ENCODE measurements at places on chromosomes 3 and 15. TPM values are rescaled to one million over a fixed set of nuclear protein-coding genes. Genes with fewer than 3 reads are reported as not detected.

The CCDC14 gene
- 12.5 TPM for polyA plus RNA-seq

The DAZL gene
- polyA plus RNA-seq = not detected

The LHFPL4 gene
- polyA plus RNA-seq = 0.01 TPM

The CKMT1B gene
- 4.2 TPM for polyA plus RNA-seq

The AQP9 gene
- polyA plus RNA-seq = 6.1 TPM

The ACKR2 gene
- polyA plus RNA-seq = 1.5 TPM

The HRG gene
- not detected for polyA plus RNA-seq

The EBLN2 gene
- polyA plus RNA-seq = 0.61 TPM

The PCOLCE2 gene
- polyA plus RNA-seq = 15.5 TPM

GRCh38 chr3:126540342-126540849 lies 16.4 kb downstream of the CHST13 start:
- no peaks in the 10 kb centered on the region for H3K4me1 ChIP-seq
- H3K27ac ChIP-seq = no peak overlapping the region
- no peaks in the 10 kb centered on the region for H3K36me3 ChIP-seq
- DNase-seq = peak; percentile 10
- peaks cover 7% of the 10 kb centered on the region for H3K27me3 ChIP-seq

- H3K27me3 ChIP-seq = peaks cover 62% of the 10 kb centered on the region
- no peak overlapping the region for H3K27ac ChIP-seq
- DNase-seq = no peak
- H3K4me1 ChIP-seq = no peaks in the 10 kb centered on the region
- H3K4me3 ChIP-seq = no peak overlapping the region
- H3K36me3 ChIP-seq = no peaks in the 10 kb centered on the region
Observed at GRCh38 chr3:81375921-81376320, 385.5 kb downstream of the GBE1 start.

DNA sequence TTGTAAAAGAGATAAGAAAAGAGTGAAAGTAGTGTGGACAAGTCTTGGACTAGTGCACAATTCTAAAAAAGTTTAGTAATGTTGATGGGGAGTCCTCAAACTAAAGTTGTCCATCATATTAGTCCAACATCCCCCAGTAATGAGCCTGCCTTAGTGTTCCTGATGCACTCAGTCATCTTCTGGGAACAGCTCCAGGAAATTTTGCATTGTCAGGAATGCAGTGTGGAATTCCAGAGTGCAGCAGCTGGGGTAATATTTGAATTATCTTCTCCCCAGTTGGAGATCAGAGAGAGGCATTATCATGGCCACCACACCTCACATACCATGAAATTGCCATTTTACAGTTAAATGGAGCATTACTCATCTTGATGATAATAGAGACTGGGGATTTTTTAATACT lies 528.8 kb upstream of the NAALADL2 start:
- no peaks in the 10 kb centered on the region for H3K27me3 ChIP-seq
- DNase-seq = peak; percentile 58
- no peak overlapping the region for H3K4me3 ChIP-seq
- no peaks in the 10 kb centered on the region for H3K36me3 ChIP-seq

- DNase-seq = no peak
- H3K27me3 ChIP-seq = no peaks in the 10 kb centered on the region
- H3K4me3 ChIP-seq = no peak overlapping the region
- H3K36me3 ChIP-seq = no peaks in the 10 kb centered on the region
- H3K27ac ChIP-seq = no peak overlapping the region
Observed at GRCh38 chr15:100101426-100102089, 240.2 kb downstream of the ADAMTS17 start.

GRCh38 chr3:110413266-110413665 lies 658.4 kb upstream of the NECTIN3 start:
- H3K27ac ChIP-seq = no peak overlapping the region
- no peaks in the 10 kb centered on the region for H3K4me1 ChIP-seq
- no peaks in the 10 kb centered on the region for H3K36me3 ChIP-seq
- no peak for DNase-seq

DNA sequence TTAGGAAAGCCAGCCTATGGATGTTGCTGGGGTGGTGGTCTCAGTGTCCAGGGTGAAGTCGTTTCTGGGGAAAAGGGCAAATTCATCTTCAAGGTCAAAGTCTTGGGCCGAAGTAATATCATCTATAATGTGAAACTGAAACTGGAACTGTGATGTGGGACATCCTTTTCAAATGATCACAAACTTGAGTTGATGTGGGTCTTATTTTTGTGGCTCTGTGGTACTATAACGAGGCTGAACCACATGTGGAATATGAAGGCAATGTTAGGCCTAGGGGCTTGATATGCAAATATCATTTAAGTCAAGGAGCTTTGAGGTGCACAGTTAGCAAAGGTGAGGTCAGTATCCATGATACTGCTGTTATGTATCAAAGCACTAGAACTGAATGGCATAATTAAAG lies 1.5 kb upstream of the CD200R1L start:
- H3K4me1 ChIP-seq = no peaks in the 10 kb centered on the region
- no peaks in the 10 kb centered on the region for H3K36me3 ChIP-seq
- H3K4me3 ChIP-seq = no peak overlapping the region
- no peak overlapping the region for H3K27ac ChIP-seq

- peak overlapping the region; percentile 88 for H3K4me3 ChIP-seq
- H3K27ac ChIP-seq = no peak overlapping the region
Observed at GRCh38 chr3:51670053-51670822, 814 bp upstream of the TEX264 start.

DNA sequence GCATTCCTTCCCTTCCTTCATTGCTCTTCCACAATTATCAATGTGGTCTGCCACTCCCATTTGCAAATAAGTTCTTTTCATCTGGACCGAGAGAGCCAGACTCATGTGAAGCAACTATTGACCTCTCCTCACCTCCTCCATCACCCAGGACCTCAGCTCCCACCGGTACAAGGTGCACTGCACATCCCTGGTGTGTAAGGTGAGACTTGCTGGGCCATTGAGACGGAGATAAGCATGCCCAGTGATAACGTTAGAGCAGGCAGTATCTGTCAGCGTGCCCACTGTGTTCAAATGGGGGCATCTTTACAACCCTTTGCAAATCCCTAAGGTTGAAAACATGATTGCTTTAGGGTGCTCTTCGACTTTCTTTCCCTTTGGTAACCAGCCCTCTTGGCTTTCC lies 154.8 kb downstream of the ADAMTS17 start:
- no peak overlapping the region for H3K27ac ChIP-seq
- no peaks in the 10 kb centered on the region for H3K36me3 ChIP-seq
- DNase-seq = no peak
- H3K4me3 ChIP-seq = no peak overlapping the region

DNA sequence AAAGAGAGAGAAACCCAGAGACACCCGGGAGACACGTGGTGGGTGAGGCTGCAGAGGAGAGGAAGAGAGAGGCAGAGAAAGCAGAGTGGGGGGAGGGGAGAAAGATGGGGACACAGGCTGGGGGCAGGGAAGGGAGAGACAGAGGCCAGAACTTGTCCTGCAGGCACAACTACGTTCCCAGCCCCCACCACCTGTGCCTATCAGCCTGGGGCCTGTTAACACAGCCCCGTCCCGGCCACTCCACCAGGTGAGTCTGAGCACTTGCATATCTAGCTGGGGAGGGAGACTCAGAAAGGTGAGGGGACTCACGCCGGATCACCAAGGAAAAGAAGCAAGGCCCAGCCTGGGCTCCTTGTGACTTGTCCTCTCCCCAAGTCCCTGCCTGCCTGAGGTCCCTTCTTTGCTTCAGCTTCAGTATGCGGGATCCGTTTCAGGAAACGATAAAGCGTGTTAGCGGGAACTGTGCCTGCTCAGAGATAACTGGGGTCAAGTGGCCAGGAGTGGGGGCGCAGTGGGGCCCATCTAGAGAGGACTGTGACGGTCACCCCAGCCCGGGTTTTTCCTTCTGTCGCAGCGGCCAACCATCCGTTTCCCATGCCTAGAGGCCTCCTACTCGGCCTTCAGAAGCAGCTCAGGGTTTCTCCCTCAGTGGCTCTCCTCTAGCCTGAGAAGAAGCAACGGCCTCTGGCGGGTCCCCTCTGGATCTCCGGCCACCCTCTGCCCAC lies 10.3 kb downstream of the LINGO1 start:
- no peaks in the 10 kb centered on the region for H3K27me3 ChIP-seq
- H3K4me1 ChIP-seq = peaks cover 40% of the 10 kb centered on the region
- H3K27ac ChIP-seq = no peak overlapping the region
- DNase-seq = peak; percentile 65
- H3K4me3 ChIP-seq = no peak overlapping the region

- no peaks in the 10 kb centered on the region for H3K36me3 ChIP-seq
- H3K4me3 ChIP-seq = no peak overlapping the region
- no peak for DNase-seq
- H3K27me3 ChIP-seq = no peaks in the 10 kb centered on the region
Observed at GRCh38 chr15:34810443-34811129, 15.2 kb upstream of the ACTC1 start.

- no peak for DNase-seq
- no peak overlapping the region for H3K27ac ChIP-seq
- H3K27me3 ChIP-seq = no peaks in the 10 kb centered on the region
- no peak overlapping the region for H3K4me3 ChIP-seq
Observed at GRCh38 chr3:112799946-112800345, 46.7 kb downstream of the CD200R1L start.

GRCh38 chr3:83625261-83625660 lies 1333.5 kb upstream of the CADM2 start:
- no peaks in the 10 kb centered on the region for H3K36me3 ChIP-seq
- H3K27me3 ChIP-seq = no peaks in the 10 kb centered on the region
- H3K4me1 ChIP-seq = no peaks in the 10 kb centered on the region
- no peak overlapping the region for H3K4me3 ChIP-seq
- no peak overlapping the region for H3K27ac ChIP-seq

- H3K4me3 ChIP-seq = no peak overlapping the region
- H3K27me3 ChIP-seq = no peaks in the 10 kb centered on the region
- H3K27ac ChIP-seq = no peak overlapping the region
- H3K36me3 ChIP-seq = no peaks in the 10 kb centered on the region
- peaks cover 2% of the 10 kb centered on the region for H3K4me1 ChIP-seq
Observed at GRCh38 chr15:38130740-38131498, 121.7 kb upstream of the SPRED1 start.

GRCh38 chr3:188712248-188712924 lies 459.4 kb upstream of the TPRG1 start:
- DNase-seq = peak; percentile 56
- H3K4me1 ChIP-seq = no peaks in the 10 kb centered on the region
- no peaks in the 10 kb centered on the region for H3K27me3 ChIP-seq
- peaks cover 2% of the 10 kb centered on the region for H3K36me3 ChIP-seq
- no peak overlapping the region for H3K4me3 ChIP-seq

- peaks cover 5% of the 10 kb centered on the region for H3K4me1 ChIP-seq
- no peak overlapping the region for H3K4me3 ChIP-seq
- H3K27ac ChIP-seq = peak overlapping the region; percentile 85
- DNase-seq = peak; percentile 73
- H3K36me3 ChIP-seq = peaks cover 16% of the 10 kb centered on the region
Observed at GRCh38 chr3:44939581-44940036, 36.4 kb downstream of the ZDHHC3 start.

DNA sequence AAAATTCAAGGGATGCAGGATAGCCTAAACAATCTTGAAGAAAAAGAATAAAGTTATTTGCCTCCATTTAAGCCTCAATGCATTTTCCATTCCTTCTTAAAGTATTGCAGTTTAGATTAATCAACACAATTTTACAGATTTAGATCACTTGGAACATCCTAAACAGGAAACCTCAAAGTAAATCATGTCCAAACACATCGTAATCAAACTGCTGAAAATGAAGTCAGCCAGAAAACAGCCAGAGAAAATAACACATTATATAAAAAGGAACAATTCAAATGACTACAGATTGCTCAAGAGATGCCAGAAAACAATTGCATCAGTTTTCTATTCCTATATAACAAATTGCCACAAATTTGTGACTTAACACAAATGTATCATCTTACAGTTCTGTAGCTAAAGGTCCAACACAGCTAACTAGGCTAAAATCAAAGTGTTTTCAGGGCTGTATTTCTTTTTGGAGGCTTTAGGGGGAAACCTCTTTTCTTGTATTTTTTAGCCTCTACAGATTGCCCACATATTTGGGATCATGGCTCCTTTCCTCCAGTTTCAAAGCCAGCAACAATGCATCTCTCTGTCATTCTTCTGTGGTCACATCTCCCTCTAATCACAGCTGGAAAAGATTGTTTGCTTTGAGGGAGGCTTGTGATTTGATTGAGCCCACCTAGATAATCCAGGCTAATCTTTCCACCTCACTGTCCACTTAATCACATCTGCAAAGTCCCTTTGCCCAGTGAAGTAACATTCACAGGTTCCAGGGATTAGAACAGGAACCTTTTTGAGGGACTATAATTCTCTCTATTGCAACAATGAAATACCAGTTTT lies 543.3 kb upstream of the UBE2E2 start:
- no peaks in the 10 kb centered on the region for H3K27me3 ChIP-seq
- H3K4me1 ChIP-seq = no peaks in the 10 kb centered on the region
- DNase-seq = peak; percentile 92
- H3K4me3 ChIP-seq = no peak overlapping the region
- H3K27ac ChIP-seq = no peak overlapping the region
- no peaks in the 10 kb centered on the region for H3K36me3 ChIP-seq

DNA sequence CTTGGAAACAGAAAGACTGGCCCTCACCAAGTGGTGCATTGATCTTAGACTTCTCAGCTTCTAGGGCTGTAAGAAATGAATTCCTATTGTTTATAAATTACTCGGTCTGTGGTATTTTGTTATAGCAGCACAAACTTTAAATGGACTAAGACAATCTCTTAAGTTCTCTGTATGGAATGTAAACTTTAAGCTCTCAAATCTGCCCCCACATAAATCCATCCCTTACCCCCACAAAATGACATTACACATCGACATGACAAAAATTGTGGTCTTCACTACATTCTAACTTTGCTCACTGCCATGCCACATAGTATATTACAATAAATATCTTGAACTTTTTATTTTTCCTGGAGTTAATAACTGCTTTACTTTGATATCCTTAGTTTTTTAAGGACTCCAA lies 121.3 kb downstream of the MYLK start:
- no peak overlapping the region for H3K27ac ChIP-seq
- peaks cover 24% of the 10 kb centered on the region for H3K4me1 ChIP-seq
- H3K36me3 ChIP-seq = no peaks in the 10 kb centered on the region
- H3K27me3 ChIP-seq = no peaks in the 10 kb centered on the region
- no peak for DNase-seq

DNA sequence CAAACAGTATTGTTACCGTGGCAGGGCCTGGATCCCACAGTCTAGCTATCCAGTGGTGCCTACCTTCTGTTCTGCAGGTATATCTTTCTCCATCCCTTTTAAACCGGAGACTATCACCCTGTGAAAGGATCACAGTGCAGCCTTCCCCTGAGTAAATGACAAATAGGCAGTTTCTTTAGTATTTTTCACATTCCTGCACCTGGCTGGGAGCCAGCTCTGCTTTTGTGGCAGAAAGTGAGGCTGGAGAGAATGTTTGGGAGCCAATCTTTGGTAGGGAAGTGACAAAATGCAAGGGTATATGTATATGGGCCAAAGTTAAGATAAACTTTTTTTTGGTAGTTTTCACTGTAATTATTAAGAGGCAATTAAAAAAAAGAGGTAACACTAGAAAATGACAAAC lies 54.8 kb downstream of the ARHGEF26 start:
- H3K4me1 ChIP-seq = no peaks in the 10 kb centered on the region
- no peaks in the 10 kb centered on the region for H3K27me3 ChIP-seq
- no peak overlapping the region for H3K4me3 ChIP-seq
- DNase-seq = peak; percentile 28
